ENCODE measurements at places on chromosomes 3 and 15.

- peak; percentile 92 for DNase-seq
These were observed at the start of gene PRICKLE2 for GRCh38 chr3:64224826-64225610. PRICKLE2 (minus strand) TSS chr3:64225466; CDS start chr3:64198927, 26,539 bp downstream.

GRCh38 chr15:62320259-62320658 lies 155.2 kb upstream of the C2CD4B start:
- DNase-seq, result no peak

- DNase-seq, result no peak
These were observed 49.8 kb downstream of the PPCDC start for GRCh38 chr15:75073197-75073596.

- DNase-seq, result no peak
These were observed 35.5 kb downstream of the CYFIP1 start for GRCh38 chr15:22944651-22945050.

DNA sequence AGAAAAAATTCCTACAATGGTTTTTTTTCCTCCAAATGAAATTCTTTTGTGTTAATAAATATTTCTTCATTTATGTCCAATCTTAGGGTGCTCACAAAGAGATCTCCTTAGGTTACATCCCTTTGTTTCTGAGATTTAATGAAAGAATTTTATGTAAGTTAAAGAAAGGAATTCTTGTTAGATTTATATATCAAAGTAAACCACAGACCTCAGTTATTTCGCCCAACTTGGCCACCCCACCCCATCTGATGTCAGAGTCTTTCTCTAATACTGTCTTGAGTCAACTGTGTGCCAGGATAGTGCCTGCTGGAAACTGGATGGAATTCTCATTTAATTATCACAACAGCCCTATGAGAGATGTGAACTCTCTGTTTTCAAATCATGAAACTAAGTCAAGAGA lies 259.9 kb downstream of the OPA1 start:
- DNase-seq, result no peak

GRCh38 chr15:60809375-60809774 lies 330.4 kb upstream of the ICE2 start:
- no peak for DNase-seq

DNA sequence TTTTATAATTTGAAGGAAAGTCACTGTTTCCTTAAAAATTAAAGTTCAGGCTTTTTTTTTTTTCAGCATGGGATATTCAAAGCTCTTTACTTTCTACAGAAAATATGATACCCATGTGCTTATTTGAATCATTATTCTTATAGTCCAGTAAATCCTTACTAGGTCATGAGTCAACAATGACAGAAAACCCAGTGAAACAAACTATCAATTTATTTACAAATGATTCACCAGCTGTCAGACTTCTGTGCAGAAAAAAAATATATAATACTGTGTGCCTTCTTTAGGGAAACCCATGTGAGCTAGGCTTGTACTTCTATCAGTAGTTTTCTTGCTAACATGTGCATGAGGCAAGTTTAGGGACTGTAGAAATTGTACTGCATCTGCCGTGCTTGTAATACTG lies 1.2 kb downstream of the ACP3 start:
- peak; percentile 89 for DNase-seq

GRCh38 chr3:153221748-153222162 lies 59.7 kb downstream of the RAP2B start:
- peak; percentile 83 for DNase-seq

DNA sequence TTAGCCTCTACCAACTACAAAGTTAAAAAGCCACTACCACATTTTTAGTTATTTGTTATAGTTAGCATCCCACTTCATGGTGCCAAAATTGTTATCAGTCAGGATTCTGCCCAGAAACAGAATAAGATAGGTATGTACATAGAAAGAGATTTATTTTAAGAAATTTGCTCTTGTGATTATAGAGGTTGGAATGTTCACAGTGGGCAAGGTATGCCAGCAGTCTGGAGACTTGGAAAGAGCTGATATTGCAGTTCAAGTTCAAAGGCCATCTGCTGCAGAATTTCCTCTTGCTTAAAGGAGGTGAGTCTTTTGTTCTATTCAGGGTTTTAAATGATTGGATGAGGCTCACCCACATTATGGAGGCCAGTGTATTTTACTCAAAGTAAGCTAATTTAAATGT lies 143.8 kb upstream of the POU1F1 start:
- DNase-seq, result no peak

GRCh38 chr15:73051391-73051806 lies 864 bp upstream of the NEO1 start:
- no peak for DNase-seq

- no peak for DNase-seq
These were observed 540.7 kb upstream of the KCNMB2 start for GRCh38 chr3:177995381-177996085.

DNA sequence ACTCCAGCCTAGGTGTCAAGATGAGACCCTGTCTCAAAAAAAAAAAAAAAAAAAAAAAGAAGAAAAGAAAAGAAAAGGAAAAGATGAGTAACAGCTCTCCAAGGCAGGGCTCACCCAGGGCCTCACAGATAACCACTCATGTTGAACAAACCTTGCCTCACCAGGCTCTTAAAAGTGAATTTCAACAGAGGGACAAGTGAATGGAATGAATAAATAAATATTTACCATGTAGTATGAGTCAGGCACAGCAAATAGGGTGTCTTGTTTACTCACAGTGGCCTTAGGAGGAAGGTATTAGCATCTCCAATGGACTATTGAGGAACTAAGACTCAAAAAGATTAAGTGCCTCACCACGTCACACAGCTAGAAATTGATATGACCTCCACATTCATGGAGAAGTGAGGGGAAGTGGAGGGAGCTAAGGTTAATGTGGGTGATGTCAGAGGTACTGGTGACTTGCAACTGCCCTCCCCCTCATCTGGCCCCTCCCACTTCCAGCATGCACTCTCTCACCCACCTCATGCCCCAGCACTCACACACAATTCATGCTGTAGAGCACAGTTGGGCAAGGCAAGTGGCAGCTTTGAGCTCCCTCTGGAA lies 255.5 kb downstream of the UACA start:
- DNase-seq, result peak; percentile 57

GRCh38 chr3:15205934-15206661 lies at the start of gene CAPN7:
CAPN7 (plus strand) TSS chr3:15206246; CDS start chr3:15206496, 250 bp downstream.
- DNase-seq, result peak; percentile 93

- DNase-seq, result no peak
These were observed 173.2 kb downstream of the KCNAB1 start for GRCh38 chr3:156293566-156293965.

- peak; percentile 3 for DNase-seq
These were observed 7.9 kb downstream of the RAB27A start for GRCh38 chr15:55281517-55282228.

GRCh38 chr3:63979093-63979885 lies 44.0 kb downstream of the PSMD6 start:
- DNase-seq, result no peak

DNA sequence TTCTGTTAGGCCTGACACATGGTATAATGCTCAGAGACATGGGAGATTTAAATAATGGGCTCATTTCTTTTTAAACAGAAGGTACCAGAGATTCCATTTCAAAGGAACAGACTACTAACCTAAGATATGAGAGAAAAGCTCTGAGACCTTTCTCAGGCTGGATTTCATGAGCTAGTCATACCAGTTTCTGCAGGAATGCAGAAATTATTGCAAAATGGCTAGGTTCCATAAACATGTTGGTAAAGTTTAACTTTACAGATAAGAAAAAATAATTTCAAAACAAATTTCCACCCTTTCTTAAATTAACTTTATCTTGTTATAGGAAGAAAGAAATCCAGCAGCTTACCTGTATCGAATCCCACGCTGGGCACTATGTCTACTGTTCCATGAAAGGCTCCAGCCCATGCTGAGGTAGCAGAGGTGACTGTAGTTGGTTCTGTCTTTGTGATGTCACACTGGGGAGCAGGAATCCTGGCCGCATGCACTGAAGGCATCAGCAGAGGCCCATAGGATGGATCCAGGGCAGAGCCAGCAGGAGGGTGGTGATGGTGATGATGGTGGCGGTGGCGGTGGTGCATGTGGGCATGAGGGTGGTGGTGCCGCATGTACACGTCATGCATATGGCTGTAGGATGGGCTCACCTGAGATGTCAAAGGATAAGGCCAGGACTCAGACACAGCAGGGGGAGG lies 22.6 kb downstream of the VGLL3 start:
- DNase-seq, result no peak

DNA sequence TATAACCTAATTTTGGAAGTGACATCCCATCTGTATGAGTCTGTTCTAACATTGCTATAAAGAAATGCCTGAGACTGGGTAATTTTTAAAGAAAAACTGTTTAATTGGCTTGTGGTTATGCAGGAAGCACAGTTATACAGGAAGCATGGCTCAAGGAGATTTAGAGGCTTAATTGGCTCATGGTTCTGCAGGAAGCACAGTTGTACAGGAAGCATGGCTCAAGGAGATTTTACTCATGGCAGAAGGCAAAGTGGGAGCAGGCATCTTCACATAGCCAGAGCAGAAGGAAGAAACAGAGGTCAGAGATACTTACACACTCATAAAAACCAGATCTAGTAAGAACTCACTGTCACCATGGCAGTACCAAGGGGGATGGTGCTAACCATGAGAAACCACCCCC lies 193.1 kb upstream of the ADAMTS9 start:
- no peak for DNase-seq

- no peak for DNase-seq
These were observed 265.4 kb upstream of the ARHGEF26 start for GRCh38 chr3:153855772-153856171.

DNA sequence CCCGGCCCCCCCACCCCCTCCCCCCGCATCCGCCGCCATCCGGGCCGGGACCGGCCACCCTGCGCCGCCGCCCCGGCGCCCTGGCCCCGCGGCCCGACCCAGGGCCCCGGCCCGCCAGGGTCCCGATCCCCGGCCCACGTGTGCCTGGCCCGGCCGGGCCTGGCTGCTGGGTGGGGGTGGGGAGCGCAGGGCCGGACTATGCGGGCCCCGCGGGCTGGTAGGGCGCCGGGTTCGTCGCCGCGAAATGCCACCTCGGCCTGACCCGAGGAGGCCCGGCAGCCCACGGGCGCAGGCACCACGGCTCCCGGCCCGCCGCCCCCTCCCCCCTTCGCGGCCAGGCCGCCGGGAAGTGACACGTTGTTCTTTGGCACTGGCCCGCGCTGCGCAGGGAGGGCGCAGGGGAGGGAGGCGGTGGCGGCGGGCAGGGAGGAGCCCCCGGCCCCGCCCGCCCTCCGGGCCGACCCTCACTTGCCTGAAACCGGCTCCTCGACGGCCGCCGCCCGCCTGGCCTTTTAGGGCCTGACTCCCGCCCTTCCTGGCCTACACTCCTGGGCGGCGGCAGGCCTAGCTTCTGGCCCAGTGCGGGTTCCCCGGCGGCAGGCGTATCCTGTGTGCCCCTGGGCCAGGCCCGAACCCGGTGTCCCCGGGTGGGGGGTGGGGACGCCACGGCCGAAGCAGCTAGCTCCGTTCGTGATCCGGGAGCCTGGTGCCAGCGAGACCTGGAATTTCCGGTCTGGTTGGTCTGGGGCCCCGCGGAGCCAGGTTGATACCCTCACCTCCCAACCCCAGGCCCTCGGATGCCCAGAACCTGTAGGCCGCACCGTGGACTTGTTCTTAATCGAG lies 515 bp downstream of the EIF4G1 start:
- peak; percentile 66 for DNase-seq

GRCh38 chr3:59684766-59685165 lies 634.9 kb upstream of the CFAP20DC start:
- DNase-seq, result no peak

- peak; percentile 59 for DNase-seq
These were observed 1.7 kb downstream of the TM4SF19 start for GRCh38 chr3:196336319-196337145.

GRCh38 chr3:10770981-10771380 lies 45.0 kb upstream of the SLC6A11 start:
- no peak for DNase-seq

DNA sequence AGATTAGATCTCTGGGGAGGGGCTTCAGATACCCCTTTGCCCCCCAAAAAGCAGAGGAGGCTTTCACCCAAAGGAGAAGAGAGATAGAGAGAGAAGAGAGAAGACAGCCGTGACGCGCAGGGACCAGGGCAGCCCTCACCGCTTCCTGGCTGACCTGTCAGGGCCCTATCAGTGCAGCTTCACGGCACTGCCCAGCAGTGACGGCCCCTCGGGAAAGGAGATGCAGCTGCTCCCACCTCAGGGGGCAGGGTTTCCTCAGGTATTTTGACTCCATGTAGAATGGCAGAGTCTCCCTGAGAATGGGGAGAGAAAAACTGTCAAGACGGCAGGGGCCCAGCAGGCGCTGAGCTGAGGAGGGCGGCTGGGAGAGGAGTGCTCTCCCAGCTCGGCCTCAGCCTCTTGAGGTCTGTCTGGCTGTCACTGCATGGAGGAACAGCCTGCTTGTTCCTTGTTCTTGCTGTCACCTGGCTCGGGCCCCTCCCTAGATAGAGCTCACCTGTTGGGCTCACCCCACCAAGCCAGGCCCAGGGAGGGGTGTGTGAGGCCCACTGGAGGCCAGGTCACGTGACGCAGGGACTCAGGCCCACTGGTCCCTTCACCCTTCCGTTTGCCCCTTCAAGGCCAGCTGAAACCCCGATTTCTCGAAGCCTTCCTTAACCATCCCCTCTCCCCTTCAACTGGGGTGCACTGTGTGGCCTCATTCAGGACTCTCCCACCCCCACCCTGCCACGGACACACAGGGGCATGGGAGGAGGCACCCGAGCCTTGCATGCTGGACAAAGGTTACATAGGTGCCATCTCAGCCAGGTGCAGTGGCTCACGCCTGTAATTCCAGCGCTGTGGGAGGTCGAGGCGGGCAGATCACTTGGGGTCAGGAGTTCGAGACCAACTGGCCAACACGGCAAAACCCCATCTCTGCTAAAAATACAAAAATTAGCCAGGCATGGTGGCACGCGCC lies 28.2 kb downstream of the LOXL1 start:
- no peak for DNase-seq

DNA sequence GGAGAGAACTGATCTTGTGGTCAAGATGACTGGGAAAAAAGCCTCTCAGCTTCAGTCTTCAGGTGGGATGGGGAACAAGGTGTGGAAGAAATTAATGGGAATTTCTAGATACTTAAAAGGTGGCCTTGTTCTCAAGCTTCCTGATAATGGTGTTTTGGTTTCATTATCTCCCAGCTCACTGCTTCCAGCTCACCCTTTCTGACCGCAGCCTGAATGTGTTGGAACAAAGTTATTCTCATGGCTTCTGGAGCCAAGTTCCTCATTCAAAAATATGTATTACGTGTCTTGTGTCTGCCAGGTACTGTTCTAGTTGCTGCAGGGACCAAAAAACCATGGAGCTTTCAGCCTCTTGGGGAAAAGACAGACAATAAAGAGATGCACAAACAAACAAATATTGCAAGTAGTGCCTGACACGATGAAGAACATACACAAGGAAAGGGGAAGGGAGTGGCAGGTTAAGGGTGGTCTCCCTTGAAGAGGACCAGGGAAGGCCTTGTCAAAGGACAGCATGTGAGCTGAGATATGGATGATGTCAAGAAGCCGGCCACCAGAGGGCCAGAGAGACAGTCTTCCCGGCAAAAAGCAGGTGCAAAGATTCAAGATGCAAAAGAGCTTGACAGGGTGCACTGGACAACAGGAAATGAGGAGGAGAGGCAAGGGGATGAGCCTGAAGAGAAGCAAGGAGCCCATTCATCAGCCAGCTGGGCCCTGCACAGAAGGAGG lies 35.5 kb downstream of the ARRDC4 start:
- DNase-seq, result peak; percentile 13

- peak; percentile 67 for DNase-seq
These were observed 31.0 kb downstream of the MITF start for GRCh38 chr3:69770219-69770618.

- DNase-seq, result no peak
These were observed 8.5 kb downstream of the SHOX2 start for GRCh38 chr3:158097593-158098308.
